GM13977 (cell line): ENCODE measurements at places on chromosomes 1 and 21.

DNA sequence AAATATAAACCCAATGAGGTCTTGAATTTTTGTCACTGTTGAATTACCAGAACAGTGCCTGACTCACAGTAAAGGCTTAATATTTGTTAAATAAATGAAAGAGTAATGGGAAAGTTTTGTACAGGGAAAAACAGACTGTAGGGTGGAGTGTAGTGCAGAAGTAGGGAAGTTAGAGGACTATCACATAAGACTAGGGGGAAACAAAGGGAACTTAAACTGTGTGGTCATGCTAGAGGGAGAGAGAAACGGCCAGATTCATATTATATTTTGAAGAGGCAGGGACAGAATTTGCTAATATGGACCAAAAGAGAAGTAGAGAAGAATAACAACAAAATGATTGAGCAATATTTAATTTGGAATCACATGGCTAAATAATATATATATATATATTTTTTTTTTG is 14.8 kb downstream of the CTSK start:
- no peak for DNase-seq

GRCh38 chr1:163842571-163842970 is 520.8 kb downstream of the NUF2 start:
- DNase-seq = no peak

GRCh38 chr1:30738040-30738714 is 14.8 kb upstream of the MATN1 start:
- DNase-seq = no peak

DNA sequence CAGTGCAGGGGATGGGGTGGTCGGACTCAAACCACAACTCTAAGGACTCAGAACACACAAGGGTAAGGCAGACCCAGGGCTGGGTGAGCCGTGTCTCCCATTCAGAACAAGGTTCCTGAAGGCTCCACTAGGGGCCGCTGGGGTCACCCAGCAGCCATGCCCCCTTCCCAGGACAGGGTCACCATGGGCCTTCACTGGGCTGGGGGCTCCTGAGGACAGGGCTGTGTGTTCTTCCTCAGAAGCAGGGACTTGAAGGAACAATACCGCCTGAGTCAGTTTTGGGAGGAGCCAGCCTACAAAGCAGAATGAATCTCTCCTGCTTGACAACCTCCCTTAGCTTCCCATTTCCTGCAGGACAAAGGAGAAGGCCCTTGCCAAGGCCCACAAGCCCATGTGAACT is 15.4 kb downstream of the RIMS3 start:
- DNase-seq = no peak

GRCh38 chr1:10586125-10586524 is 111.4 kb downstream of the PEX14 start:
- DNase-seq = no peak

GRCh38 chr1:202349206-202349928 is 868 bp downstream of the PPP1R12B start:
- no peak for DNase-seq

DNA sequence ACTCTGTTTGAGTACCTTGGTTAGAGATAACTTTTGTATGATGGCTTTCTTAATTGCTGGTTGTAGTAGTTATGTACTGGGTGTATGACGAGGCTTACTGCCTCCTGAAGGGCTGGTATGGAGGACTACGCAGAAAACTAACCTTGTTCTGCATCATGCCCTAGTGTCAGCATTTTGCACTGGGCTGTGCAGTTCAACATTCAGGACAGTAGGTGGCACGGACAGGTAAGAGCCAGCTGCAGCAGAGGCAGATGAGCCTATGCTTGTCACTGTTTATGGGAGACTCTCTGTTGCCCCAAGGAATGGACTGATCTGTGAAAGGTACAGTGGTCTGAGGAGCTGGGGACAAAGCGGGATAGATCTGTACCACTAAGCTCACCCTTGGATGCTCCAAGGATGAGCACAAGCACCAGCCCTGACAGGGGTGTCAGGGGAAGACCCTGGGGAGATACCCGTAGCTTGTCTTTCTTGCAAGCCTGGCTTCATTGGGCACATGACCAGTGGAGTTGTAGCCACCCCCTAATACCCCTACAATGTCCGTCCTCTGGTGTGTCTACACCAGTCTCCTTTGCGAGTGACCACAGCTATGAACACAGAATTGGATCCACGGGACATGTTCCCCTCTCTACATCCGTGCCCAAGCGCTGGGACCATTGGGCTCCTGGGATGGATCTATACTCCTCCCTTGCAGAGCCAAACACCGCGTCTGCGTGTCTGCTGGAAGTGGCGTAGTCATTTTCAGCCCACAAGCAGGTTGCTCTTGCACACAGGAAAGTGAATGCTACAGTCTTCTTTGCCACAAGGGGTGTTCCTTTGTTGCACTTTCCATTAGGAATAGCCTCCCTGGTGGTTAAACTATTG is 51.1 kb upstream of the CFHR3 start:
- peak; percentile 6 for DNase-seq

- no peak for DNase-seq
Observed at GRCh38 chr1:161935264-161935663, 88.4 kb downstream of the OLFML2B start.

GRCh38 chr1:246647113-246647512 is 77.1 kb upstream of the SCCPDH start:
- DNase-seq = no peak

DNA sequence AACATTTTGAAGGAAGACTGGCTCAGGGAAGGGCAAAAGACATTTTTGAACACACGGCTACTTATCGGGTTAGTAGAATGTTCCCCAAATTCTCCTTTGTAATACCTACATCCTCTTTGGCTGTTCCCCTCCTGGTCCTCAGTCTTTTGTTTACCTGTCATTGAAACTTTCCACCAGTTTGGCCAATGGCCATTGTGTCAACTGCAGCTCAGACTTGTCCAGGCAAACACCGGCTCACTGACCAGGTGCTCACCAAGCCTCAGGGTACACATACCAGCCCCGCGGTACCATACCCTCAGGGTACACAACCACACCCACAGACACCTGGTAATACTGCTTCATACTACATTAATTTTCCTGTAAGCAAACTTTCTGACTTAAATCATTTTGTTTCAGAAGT is 84.8 kb upstream of the ZNF648 start:
- no peak for DNase-seq

DNA sequence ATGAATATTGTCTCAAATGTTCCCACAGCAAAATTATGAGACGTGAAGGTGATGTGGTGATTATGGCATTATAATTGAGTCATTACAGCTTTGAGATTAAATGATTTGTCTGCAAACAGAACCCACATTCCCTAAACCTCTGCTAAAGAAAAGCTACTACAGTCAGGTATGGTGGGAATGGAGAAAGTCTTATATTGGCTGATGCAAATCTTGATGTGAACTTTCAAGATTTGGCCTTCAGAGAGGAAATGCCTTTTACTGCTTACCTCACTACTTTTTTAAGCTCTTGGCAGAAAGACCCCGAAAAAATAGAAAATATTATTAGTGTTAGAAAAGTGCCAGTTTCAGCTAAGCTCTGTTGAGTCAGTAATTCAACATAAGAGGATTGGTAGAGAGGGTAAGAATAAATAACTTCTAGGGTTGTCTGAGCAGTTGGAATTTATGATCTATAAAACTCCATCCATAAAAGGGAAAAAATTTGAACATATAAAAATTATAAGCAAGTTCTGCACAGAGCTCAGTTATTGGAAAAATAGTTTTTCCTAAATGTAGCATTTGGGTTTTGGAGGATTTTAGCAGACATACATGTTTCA is 47.8 kb upstream of the RGS5 start:
- no peak for DNase-seq

DNA sequence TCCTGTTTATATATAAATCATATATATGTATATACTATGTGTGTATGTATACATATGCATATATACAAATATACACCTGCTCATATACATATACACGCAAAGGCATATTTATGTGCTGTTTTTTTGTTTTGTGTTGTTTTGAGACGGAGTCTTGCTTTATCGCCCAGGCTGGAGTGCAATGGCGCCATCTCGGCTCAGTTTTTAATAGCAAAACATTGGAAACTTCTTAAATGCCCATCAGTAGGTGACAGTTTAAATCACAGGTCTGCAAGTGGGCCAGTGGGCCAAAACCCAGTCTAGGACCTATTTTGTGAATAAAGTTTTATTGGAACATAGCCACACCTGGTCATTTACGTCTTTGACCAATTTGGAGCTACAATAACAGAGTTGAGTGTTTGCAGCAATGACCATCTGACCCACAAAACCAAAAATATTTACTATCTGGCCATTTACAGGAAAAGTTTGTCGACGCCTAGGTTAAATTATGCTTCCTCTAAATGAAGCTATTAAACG is 132.3 kb downstream of the TOMM20 start:
- DNase-seq = no peak
